ENCODE measurements at places on chromosomes 12 and 14. TPM values are rescaled to one million over a fixed set of nuclear protein-coding genes. Genes with fewer than 3 reads are reported as not detected.

DNA sequence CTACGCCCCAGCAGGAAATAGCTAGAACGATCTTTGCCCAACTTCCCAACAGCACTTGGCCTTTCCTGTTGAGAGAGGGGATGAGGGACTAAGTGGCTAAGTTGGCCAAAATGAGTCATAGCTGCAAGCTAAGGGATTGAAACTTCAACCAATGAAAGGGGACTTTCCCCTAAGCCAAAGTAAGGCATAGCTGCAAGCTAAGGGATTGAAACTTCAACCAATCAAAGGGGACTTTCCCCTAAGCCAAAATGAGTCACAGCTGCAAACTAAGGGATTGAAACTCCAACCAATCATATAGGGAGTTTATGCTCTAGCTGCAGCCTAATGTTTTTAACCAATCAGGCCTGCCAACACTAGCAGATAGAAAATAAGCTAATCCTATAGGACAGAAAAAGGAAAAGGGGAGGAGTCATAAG is 100.5 kb upstream of the SSTR1 start:
- no peak for ATAC-seq

- ATAC-seq = peak; percentile 45
These were observed 83.2 kb downstream of the BCL11B start for GRCh38 chr14:99188731-99189191.

GRCh38 chr12:50720085-50720484 is 43.8 kb upstream of the ATF1 start:
- ATAC-seq = peak; percentile 28

DNA sequence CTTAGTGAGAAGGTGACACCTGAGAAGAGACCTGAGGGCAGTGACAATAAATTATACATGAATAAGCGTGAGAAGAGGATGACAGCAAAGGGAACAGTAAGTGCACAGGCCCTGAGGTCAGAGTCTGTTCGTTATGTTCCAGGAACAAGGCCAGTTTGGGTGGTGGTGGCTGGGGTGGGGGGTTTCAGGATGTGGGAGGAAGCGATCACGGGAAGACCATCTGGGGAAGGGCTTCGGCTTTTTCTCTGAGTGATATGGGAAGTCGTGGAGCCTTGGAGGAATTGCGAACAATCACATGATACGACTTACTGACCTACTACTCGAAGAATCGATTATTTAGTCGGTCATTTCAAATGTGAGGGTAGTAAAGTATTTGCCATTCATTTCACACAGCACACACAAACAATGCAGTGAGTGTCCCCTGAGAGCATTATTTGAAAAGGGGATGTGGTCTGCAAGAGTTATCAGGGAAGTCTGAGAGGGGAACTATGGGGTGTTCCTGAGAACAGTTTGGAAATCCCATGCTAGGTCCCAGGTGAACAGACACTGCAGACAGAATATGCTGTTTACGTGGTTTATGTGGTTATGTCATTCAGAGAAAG is 94.7 kb downstream of the SLC38A1 start:
- no peak for ATAC-seq

GRCh38 chr14:88007608-88008007 is 2.7 kb downstream of the GPR65 start:
- ATAC-seq = no peak

DNA sequence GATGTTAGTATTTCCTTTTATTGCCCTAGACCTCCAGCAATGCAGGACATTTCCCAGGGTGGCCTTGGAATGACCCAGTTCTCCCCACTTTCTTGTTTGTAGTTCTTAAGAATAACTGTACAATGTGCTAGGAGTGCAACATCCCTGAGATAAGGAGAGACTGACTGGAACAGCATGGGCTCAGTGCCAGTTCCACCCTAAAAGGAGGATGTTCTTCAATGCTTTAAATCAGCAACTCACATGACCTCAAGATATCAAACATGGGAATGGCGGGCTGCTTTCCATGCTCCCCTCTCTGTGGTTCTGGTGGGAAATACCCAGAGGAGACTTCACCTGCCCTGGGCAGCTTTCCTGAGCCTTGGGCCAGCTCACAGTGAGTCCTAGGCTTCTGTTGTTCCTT is 766.9 kb upstream of the FBXO33 start:
- ATAC-seq = no peak

Gene ZNF140
- total RNA-seq = 11.4 TPM

Gene GPRC5A
- total RNA-seq = 11.8 TPM

Gene TMPRSS12
- total RNA-seq = not detected

Gene PAH
- not detected for total RNA-seq
